ENCODE measurements at places on chromosomes 13 and 19.

DNA sequence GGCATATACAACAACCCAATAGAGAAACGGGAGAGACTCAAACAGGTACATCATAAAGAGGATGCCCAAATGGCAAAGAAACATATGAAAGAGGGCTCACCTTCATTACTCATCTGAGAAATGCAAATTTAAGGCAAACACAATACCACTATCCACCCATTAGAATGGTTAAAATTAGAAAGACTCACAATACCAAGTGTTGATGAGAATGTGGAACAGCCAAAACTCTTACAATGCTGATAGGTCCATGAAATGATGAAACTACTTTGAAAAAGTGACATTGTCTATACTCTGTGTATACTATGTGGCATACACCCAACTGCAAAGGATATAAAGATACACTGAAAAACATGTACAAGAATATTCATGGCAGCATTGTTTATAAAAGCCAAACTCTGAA, 96.2 kb upstream of the TSHZ3 start:
- DNase-seq, result no peak

- no peak for DNase-seq
Measured at GRCh38 chr19:42028304-42029216, 34.5 kb upstream of the ATP1A3 start.

DNA sequence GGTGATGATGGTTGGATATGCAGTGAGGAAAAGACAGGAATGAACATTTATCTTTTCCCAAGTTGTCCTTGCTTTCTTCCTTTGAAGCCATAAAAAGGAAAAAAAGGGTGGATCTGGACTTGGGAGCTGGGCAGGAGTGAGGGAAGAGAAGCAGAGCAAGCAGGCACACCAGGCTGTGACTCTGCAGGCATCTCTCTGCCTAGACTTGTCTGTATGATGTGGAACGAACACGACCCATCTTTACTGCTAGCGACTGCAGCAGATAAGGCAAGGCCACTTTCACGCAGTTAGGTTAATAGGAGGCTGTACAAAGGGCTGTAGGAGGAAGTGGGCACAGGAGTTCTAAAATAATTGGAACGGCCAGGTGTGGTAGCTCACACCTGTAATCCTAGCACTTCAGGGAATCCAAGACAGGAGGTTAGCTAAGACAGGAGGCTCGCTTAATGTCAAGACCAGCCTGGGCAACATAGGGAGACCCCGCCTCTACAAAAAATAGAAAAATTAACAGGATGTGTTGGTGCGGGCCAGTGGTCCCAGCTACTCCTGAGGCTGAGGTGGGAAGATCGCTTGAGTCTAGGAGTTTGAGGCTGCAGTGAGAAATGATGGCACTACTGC, 961 bp upstream of the URI1 start:
- no peak for DNase-seq

- no peak for DNase-seq
Measured at GRCh38 chr13:58933475-58933874, 1230.3 kb downstream of the DIAPH3 start.

DNA sequence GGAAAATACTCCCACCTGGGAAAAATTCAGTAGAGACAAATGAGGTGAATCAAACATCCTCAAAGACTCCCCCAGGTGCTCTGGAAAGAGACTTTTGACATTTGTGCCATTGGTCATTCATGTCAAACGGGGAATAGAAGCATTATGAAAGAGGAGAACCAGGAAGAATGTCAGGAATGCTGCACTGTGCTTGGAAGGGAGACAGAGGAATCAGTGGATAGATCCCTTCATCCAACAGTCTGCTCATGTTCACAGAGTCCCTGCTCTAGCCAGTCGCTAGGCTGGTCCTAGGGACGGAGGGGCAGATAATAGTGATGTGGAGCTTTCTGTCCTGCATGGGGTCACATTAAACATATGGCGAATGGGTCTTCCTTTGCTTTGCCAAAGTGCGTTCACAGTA, 384.4 kb downstream of the FGF9 start:
- peak; percentile 19 for DNase-seq

DNA sequence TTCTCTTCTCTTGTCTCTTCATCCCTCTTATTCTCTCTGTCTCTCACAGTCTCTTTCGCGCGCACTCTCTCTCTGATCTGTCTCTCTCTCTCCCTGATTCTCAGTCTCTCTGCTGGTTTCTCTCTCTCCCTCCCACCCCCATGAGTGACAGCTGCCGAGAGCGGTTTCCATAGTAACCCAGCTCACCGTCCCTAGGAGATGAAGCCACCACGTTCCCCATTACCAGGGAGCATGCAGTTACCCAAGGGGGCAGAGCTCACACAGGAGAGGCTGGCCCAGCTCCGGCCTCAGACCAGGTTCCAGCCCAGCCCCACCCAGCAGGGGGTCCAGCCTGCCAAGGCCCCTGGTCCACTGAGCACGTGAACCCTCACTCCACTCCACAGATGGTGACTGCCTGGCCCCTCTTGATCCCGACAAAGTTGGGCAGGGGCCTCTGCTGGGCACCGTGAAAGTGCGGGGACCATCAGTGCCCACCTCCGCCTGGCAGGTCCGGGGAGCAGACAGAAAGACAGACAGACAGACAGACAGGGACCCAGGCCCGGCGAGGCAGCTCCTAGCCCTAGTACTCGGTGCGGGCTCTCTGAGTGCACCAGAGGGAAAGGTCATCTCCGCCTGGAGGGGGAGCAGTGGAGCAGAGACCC, 50.6 kb downstream of the CELF5 start:
- DNase-seq, result no peak

GRCh38 chr19:35030257-35031071, at the start of gene SCN1B:
Gene SCN1B (plus strand): TSS chr19:35030470. CDS start chr19:35030821, 351 bp downstream.
- DNase-seq, result peak; percentile 38

- DNase-seq, result no peak
Measured at GRCh38 chr19:22620912-22621311, 13.2 kb upstream of the ZNF492 start.

DNA sequence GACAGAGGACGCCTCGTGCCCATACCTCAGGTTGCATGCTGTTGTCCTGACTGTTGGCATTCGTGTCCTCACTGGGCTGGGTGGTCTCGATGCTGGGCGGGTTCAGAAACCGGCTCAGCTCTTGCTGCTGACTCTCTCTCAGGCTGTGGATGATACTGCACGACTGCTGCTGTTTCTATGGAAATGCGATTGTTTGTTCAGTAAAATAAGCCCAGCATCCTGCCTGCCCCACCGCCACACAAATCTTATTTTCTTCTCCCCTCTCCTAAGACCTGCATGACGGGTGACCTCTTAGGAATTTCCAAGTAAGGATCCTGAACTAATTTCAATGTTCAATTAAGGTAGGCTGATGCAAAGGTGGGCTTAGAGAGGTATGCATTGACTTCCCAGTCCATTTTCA, 356.5 kb downstream of the NALCN start:
- no peak for DNase-seq

- no peak for DNase-seq
Measured at GRCh38 chr13:38477676-38478075, 128.0 kb downstream of the UFM1 start.

- no peak for DNase-seq
Measured at GRCh38 chr13:93562676-93563075, 336.1 kb downstream of the GPC6 start.

DNA sequence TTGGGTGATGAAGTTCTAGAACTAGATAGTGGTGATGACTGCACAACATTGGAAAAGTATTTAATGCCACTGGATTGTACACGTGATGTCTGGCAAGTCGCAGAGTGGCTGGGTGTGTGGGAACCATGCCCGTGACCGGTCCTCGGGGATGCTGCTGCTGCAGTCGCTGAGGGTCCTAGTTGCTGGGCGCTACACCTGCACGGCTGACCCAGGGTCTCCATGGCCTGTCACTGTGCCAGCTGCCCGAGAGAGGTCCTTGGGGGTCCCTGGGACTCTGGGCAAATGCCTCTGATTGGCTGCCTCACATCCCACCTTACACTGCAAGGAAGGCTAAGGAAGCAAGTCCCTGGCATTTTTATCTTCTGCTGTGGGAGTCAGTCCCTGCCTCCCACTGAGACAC, 109.1 kb upstream of the PABPC3 start:
- DNase-seq, result no peak

DNA sequence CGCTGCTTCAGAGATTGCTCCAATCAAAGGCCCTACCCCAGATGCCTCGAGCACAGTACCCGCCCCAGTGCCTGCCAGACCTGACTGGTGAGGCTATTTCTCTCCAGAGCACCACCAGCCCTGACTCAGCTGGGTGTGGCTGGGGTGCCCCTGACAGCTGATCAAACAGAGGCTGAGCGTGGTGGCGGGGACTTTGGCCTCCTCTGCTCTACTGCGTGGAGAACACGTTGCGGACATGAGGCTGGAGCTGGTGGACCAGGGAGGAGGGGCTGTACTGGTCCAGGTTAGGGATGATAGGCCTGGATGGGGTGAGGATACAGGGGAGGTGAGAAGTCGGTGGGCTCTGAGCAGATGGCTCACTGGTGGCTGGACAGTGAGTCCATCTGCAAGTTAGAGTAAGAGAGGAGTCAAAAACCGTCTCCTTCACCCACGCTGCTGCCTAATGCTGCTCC, 3.5 kb upstream of the DOCK6 start:
- DNase-seq, result no peak

- no peak for DNase-seq
Measured at GRCh38 chr19:56597696-56598095, 2.6 kb downstream of the ZNF71 start.

DNA sequence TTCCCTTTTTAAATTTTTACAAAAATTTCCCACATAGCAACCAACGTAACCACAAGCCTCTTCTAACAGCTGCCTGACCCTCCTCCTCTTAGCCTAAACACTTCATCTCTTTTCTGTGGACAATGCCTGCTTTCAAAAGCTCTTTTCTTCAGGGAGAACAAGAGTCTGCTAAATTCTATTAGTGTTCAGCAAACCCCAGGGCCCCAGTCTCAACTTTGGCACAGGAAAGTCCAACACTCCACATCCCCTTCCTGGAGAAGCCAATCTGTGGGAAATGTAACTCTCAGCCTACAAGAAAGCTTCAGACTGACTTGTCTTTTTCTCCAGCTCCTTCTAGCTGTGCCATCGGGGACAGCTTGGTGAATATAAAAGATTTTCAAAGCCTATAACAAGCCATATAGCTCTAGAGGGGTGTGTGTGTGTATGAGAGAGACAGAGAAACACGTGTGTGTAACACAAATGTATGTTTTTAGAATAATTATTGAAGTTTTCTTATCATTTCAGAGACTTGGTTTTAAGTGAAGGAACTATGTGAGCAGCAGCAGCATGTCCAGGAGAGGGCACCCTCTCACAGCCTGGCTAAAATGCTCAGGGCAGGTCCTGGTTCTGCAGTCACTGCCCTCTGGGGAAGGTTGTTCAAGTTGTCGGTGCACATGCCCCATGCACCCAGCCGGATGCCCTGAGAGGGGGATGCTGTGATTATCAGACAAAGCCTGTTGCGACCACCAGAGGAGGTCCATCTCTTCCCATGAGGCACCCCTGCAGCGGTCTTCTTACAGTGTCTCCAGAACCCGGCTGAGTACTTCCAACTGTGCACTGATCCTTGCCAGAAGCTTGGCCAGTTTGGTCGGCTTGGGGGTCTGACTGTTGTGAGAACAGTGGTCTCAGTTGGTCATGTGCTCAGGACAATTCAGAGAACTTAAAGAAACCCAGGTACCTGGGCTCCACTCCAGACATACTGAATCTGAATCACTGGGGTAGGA, 34.4 kb downstream of the CCDC70 start:
- peak; percentile 59 for DNase-seq

- no peak for DNase-seq
Measured at GRCh38 chr13:80618781-80619180, 277.9 kb upstream of the SPRY2 start.

DNA sequence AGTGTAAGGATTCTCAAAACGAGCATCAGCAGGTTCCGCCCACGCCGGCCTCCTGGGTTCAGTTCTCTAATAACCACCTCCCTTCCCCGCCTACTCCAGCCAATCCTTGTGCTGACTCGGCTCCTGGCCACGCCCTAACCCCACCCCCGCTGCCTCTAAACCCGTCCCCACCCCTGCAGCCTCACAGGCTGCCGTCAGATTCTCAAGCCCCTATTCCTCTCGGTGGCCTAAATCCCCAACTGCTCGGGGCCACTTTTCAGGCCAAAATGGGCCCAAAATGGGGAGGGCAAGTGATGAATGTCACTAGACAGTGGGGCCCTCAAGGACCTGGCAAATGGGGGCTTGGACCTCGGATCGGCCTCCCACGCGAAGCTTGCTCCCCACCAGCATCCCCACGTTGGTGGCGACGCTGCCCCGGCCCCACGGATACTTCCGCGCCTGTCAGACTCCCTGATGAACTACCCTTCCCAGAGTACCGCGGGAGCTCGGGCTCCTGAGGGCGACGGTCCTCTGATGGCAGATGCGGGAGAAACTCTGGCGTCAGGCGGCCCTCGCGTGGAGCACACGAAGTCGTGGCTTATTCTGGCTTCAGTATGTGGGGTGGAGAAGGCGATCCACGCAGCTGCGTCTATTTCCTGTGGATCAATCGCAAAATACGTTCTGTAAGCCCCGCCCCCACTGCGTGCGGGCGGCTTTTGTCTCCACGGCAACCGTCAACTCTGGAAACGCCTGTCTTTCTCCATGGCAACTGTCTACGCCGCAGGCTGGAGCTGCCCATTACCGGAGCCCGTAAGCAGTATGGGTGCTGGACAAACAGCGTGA, 24.8 kb downstream of the ZNF473 start:
- peak; percentile 84 for DNase-seq
